ENCODE measurements at places on chromosomes 3 and 15. TPM values are rescaled to one million over a fixed set of nuclear protein-coding genes. Genes with fewer than 3 reads are reported as not detected.

RAD51 gene
- 1.3 TPM for total RNA-seq

ERICH6 gene
- total RNA-seq = 0.49 TPM

GPR160 gene
- 23.3 TPM for total RNA-seq

GHSR gene
- total RNA-seq = not detected

ACAN gene
- total RNA-seq = 0.92 TPM

SAXO2 gene
- total RNA-seq = 54.0 TPM

DNA sequence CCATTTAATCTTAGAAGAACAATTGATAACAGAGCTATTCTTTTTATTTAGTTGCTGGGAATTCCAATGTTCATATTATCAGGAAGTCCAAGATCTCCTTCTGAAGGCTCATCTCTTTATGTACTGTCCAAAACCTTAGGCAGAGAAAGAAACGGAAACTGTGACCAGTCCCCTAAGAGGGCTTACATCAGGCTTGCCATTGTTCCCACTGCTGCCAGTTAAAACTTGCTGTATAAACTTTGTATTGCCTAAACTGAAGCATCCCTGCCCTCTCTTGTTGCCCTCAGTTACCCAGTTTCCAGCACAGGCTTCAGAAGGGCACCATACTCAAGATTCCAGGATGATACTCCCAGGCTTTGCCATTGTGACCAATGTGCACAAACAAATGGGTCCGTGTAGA lies 435.2 kb upstream of the NAALADL2 start:
- no peaks in the 10 kb centered on the region for H3K4me1 ChIP-seq
- no peaks in the 10 kb centered on the region for H3K27me3 ChIP-seq
- H3K4me3 ChIP-seq = no peak overlapping the region
- no peak for DNase-seq
- H3K36me3 ChIP-seq = no peaks in the 10 kb centered on the region
- no peak overlapping the region for H3K27ac ChIP-seq

DNA sequence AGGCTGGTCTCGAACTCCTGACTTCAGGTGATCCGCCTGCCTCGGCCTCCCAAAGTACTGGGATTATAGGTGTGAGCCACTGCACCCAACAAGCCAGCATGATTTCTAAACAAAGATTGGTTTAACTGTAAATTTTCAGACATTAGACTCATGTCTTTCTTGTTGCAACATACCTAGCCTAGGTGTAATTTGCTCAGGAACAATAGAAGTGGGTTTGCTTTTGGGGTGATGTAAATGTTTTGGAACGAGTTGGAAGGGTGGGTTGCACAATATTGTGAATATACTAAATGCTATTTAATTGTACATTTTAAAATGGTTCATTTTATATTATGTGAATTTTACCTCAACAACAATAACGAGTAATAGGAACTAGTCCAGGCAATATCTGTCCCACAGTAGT lies 7.1 kb downstream of the CCR4 start:
- no peak overlapping the region for H3K4me3 ChIP-seq
- H3K4me1 ChIP-seq = peaks cover 5% of the 10 kb centered on the region
- H3K36me3 ChIP-seq = no peaks in the 10 kb centered on the region
- no peak overlapping the region for H3K27ac ChIP-seq
- DNase-seq = no peak
- no peaks in the 10 kb centered on the region for H3K27me3 ChIP-seq

- no peak for DNase-seq
- H3K4me1 ChIP-seq = peaks cover 3% of the 10 kb centered on the region
- peaks cover 9% of the 10 kb centered on the region for H3K27me3 ChIP-seq
- H3K4me3 ChIP-seq = no peak overlapping the region
- no peaks in the 10 kb centered on the region for H3K36me3 ChIP-seq
These were observed 4.2 kb upstream of the CCR2 start for GRCh38 chr3:46349484-46350261.

DNA sequence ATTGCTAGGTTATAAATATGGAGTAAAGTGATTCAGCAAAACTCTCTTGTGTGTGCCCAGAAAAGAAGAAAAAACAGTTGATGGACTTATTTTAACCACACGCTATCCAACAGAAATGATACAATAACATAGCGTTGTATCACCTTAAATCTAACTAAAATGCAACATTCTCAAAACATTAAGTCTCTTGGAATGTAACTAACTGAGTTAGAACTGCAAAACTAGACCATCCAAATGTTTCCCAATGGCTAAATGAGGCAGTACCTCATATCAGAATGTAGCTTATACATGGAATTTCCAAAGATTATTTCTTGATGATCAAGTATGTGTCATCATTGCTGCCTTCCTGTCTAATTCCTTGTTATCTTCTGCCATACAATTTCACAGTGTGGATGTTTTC lies 187.9 kb downstream of the CNTN3 start:
- no peaks in the 10 kb centered on the region for H3K36me3 ChIP-seq
- no peaks in the 10 kb centered on the region for H3K27me3 ChIP-seq
- DNase-seq = no peak
- no peaks in the 10 kb centered on the region for H3K4me1 ChIP-seq
- H3K4me3 ChIP-seq = no peak overlapping the region

DNA sequence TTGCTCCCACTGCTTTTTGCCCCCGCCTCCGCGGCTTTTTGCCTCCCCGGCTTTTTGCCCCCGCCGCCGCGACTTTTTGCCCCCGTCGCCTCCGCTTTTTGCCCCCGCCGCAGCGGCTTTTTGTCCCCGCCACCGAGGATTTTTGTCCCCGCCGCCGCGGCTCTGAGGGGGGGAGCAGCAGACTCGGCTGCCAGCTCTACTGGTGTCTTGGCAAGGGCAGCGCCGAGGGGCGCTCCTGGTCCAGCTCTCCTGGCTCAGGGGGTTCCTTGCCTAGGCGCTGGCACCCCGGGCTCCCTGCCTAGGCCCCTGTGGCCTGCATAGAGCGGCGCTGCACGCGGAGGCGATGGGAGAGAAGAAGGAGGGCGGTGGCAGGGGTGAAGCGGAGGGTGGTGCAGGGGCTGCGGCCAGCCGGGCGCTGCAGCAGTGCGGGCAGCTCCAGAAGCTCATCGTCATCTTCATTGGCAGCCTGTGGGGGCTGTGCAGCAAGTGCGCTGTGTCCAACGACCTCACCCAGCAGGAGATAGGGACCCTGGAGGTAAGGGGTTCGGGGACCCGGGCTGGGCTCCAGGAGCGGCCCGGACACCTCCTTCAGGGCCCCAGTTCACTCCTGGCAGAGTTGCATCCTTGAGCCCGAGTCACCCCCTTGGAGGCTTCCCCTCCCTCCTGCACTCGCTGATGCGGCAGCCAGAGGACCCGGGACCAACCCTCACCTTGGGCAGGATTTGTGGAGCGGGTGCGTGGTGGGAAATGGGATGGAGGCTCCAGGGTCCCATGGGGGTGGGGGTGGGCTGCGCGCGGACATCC lies 642.4 kb downstream of the GOLGA6L6 start:
- H3K27me3 ChIP-seq = no peaks in the 10 kb centered on the region
- H3K27ac ChIP-seq = no peak overlapping the region
- H3K4me1 ChIP-seq = no peaks in the 10 kb centered on the region
- DNase-seq = no peak
- H3K4me3 ChIP-seq = no peak overlapping the region

DNA sequence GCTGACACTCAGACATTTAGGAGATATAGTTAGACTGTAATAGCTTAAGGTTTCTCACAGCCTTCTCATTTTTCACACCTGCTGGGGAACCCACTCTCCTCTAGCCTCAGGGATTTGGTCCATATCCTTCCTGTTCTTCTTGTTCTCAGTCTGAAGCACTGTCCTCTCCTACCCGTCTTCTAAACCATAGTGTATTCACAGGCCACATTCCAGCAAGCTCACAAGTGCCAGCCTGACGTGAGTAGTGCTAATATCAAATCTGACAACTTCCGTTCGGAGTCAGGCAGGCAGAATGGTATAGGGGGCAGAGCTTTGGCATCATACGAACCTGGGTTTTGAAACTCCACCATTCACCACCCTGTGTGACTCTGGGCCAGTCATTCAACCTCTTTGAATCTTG lies 6.9 kb upstream of the CA12 start:
- no peak overlapping the region for H3K27ac ChIP-seq
- H3K36me3 ChIP-seq = no peaks in the 10 kb centered on the region
- H3K4me1 ChIP-seq = no peaks in the 10 kb centered on the region
- DNase-seq = no peak
- H3K4me3 ChIP-seq = no peak overlapping the region

GRCh38 chr3:26712211-26713026 lies 89.8 kb downstream of the LRRC3B start:
- no peaks in the 10 kb centered on the region for H3K27me3 ChIP-seq
- peaks cover 12% of the 10 kb centered on the region for H3K4me1 ChIP-seq
- H3K27ac ChIP-seq = no peak overlapping the region
- H3K36me3 ChIP-seq = no peaks in the 10 kb centered on the region
- DNase-seq = peak; percentile 13

- peaks cover 24% of the 10 kb centered on the region for H3K4me1 ChIP-seq
- no peak overlapping the region for H3K4me3 ChIP-seq
- H3K27me3 ChIP-seq = no peaks in the 10 kb centered on the region
- H3K36me3 ChIP-seq = peaks cover 17% of the 10 kb centered on the region
- DNase-seq = no peak
- peak overlapping the region; percentile 39 for H3K27ac ChIP-seq
These were observed 23.1 kb downstream of the TNK2 start for GRCh38 chr3:195885036-195885891.

GRCh38 chr3:140251678-140252077 lies 316.7 kb downstream of the CLSTN2 start:
- no peaks in the 10 kb centered on the region for H3K36me3 ChIP-seq
- no peak overlapping the region for H3K27ac ChIP-seq
- no peak for DNase-seq
- no peaks in the 10 kb centered on the region for H3K27me3 ChIP-seq
- H3K4me1 ChIP-seq = no peaks in the 10 kb centered on the region

DNA sequence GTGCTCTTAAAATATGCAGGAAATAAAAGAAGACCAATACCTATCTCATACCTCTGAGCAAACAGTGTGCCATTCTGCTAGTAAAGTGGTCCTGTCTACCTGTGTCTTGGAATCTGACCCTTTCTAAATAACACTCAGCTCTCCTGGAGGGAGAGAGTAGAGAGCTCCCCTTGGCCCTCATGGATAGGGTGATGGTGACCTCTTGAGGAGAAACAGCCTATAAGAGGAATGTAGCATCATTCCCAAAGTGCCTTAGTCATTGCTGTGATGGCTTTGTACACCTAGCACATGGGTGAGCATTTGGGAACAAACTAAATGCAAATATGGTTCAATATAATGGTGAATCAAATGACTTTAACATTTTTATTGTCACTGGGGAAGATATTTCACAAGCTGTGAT lies 10.0 kb downstream of the SNTN start:
- no peak overlapping the region for H3K4me3 ChIP-seq
- no peak overlapping the region for H3K27ac ChIP-seq
- H3K36me3 ChIP-seq = no peaks in the 10 kb centered on the region
- no peaks in the 10 kb centered on the region for H3K27me3 ChIP-seq
- H3K4me1 ChIP-seq = no peaks in the 10 kb centered on the region

DNA sequence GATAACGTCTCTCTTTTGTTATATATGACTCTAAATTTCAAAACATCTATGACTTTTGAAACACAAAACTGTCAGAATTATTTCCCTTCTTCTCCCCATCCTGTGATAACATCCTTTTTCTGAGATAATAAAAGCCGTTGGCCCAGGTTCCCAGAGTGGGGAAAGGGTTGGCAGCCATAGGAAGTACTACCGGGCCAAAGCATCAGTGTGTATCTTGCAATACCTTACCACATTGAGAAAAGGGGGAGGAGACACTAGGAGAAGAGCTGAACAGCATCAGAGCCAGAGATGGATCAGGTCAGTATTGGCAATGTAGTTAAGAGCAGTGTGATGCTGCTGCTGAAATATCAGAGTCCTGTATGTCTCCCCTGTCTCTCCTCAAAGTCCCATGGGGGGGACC lies 210.0 kb upstream of the PROK2 start:
- H3K4me3 ChIP-seq = no peak overlapping the region
- no peak for DNase-seq
- H3K27ac ChIP-seq = no peak overlapping the region
- H3K36me3 ChIP-seq = no peaks in the 10 kb centered on the region
- peaks cover 1% of the 10 kb centered on the region for H3K4me1 ChIP-seq
